ENCODE measurements at places on chromosomes 13 and 19. TPM values are rescaled to one million over a fixed set of nuclear protein-coding genes. Genes with fewer than 3 reads are reported as not detected.

GRCh38 chr13:80012251-80012650, 328.7 kb downstream of the SPRY2 start:
- no peak for DNase-seq

GRCh38 chr19:46406976-46407375, 6.4 kb downstream of the CCDC8 start:
- DNase-seq: no peak

- DNase-seq: no peak
Measured at GRCh38 chr13:44543369-44543768, 32.8 kb downstream of the TSC22D1 start.

ZNF493 gene
- total RNA-seq: 16.2 TPM

LAIR1 gene
- 2.1 TPM for total RNA-seq

AMER2 gene
- 1.5 TPM for total RNA-seq

ETV2 gene
- 1,894 TPM for total RNA-seq

POU4F1 gene
- 3.2 TPM for total RNA-seq

GRCh38 chr13:112056739-112057438, 10.1 kb upstream of the SOX1 start:
- no peak for DNase-seq

DNA sequence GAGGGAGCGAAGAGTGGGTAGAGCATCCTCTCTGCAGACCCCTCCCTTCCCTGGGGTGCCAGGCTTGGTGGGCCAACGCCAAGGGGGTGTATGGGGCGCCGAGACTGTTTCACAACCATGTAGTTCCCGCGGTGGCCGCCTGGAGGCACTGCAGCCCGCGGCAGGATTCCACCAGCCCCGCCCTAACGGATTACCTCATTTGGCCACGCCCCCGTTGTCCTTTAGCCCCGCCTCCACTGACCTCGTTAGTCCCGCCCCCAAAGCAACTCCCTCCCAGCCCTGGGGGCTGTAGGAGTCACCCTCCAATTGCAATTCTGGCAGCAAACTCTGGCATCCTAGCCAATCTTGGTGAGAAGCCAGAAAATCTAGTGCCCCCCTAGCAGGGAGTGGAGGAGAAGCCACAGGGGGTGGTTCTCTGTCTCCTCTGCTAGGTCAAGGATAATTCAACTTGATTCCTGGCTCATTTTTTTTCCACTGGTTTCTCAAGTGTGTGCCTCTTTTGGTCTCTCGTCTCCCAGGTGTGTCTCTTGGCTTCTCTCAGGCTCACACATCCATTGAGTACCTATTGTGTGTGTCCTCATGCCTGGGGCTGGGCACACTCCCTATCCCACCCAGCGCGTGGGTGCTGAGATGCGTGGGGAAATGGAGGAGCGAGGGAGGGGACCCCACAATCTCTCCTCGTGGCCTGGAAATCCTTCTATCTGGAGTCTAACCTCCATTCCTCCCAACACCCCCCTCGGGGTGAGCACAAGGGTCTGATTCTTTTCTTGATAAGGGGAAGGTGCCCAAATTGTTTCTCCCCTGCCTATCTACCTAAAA, 2.0 kb downstream of the OLFM2 start:
- DNase-seq: peak; percentile 91

GPR12 gene
- total RNA-seq: not detected

DNA sequence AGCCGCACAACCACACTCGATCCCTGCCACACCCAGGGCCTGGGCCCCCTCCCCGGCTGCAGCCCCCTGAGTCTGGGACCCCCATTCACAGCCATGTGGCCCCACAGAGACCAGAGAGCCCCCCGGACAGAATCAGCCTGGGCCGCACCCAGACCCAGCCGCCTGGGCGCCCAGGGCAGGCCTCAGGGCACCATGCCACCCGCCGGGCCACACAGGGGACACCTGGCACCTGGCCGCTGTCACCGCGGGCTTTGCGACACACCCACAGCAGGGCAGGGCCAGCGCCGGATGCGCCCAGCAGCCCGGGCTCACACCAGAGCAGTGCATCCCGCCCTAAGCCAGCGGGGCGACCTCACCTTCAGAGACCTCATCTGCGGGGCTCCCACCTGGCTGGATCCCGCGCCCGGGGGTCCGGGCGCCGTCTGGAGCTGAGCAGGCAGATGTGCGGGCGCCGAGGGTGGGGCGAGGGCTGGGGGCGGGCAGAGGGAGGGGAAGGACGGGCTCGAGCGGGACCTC, 443 bp downstream of the TBXA2R start:
- no peak for DNase-seq

NKPD1 gene
- total RNA-seq: 0.67 TPM

- DNase-seq: no peak
Measured at GRCh38 chr13:34419755-34420154, 522.3 kb upstream of the NBEA start.

DNA sequence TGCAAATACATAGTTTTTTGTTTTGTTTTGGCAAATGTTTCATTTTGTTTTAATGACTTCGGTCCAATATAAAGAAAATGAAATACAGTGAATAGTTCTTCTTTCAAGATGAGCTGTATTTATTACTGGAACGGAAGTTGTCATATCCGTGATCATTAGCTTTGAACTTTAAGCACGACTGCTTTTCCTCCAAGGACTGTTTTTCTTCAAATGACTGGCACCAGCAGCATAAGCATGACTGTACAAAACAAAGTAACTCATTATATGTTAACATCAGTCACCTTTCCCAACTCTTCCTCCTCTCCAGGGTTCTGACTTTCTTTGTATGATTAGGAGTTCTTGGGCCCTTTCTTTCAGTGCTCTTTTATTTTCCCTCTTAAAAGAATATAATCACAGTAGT, 20.5 kb downstream of the EDNRB start:
- no peak for DNase-seq

NXNL1 gene
- total RNA-seq: not detected

FGF22 gene
- not detected for total RNA-seq
